T-helper 9 cell (primary cell): ENCODE measurements at places on chromosomes 4 and X.

DNA sequence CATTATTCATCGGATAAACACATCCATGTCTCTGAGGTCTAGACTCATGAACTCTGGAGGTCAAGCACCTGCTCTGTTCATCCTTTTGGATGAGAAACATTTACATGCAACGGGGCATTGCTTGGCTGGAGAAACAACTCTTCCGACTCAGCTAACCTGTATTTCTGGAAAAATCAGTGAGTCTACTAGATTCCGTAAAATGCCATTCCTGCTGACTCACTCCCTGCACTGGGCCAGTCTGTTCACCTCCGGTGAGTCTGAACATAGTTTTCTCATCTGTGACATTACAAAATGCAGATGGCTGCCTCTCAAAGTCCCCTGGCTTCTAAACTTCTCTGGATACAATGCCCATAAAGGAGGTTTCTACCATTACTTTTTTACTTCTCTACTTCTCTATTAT is 185.7 kb upstream of the HS3ST1 start:
- DNase-seq = no peak

DNA sequence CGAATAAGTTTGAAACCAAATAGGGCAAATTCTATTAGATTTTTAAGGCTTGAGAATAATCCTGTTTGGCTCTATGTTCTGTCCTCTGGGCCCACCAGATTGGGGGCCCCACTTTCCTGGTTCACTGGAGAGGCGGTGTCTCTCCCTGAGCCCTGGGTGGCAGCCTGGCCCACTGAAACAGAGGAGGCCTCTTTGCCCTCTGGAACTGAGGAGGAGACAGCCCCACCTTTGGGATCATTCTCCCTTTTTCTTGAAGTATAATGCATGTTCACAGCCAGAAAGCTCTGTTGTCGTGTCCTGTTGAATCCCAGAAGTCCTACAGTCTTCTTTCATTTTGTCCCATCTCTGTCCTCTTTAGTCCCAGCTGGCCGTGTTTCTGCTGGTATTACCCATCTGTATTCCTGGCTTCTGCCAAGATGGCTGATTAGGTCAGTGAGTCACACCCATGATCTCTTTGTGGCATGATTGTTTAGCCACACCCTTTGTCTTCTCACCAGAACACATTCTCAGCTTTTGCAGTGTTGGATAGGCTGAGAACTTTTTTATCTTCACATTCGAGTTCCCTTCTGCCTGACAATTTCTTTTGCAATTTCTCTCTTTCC is 8.1 kb upstream of the TBC1D25 start:
- DNase-seq = no peak

DNA sequence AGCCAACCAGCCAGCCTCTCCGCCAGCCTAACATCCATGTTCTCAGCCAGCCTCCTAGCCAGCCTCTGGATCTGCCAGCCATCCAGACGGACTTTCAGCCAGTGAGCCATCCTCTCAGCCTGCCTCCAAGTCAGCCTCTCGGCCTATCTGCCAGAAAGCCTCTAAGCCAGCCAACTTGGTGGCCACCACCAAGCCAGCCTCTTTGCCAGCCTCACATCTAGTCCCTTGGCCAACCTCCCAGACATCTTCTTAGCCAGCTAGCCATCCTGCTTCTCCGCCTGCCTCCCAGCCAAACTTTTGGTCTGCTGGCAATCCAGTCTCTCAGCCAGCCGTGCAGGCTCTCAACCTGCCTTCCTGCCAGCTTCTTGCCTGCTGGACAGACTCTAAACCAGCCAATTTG is 16.4 kb upstream of the ARAP2 start:
- no peak for DNase-seq

DNA sequence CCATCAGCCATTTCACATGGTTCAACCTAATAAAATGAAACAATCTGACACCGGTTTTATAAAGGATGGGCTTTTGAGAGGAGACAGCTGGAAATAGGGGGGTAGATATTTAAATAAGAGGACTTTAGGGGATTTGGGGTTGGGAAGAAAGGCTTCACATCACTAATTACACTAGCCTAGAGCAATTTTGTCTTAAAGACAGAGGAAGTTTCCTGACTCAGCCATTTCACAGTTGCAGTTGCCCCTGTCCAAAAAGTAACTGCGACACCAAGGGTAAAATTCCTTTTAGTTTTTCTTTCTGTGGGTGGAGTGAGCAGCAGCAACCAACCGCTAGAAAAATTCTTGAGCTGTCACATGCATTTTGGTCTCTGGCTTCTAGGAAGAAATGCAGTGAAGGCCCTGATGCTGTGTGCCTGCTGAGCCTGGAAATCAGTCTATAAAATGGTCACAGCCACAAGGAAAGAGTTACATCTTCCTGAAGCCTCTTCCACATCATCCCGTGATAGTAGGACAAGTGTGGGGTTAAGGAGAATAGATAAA is 233.6 kb downstream of the ZNF674 start:
- no peak for DNase-seq

DNA sequence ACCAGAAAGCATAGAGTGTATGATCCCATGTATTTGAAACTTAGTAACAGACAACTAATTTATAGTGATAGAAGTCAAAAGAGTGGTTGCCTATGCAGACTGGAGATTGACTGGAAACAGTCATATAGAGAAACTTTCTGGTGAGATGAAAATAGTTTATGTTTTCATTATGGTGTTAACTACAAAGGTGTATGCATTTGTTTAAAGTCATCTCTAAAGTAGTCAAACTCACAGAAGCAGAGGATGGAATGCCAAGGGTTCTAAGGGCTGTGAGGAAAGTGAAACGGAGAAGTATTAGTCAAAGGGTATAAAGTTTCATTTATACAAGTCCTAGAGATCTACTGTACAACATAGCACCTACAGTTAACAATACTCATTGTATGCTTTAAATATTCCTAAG is 45.8 kb downstream of the ENOX2 start:
- no peak for DNase-seq

DNA sequence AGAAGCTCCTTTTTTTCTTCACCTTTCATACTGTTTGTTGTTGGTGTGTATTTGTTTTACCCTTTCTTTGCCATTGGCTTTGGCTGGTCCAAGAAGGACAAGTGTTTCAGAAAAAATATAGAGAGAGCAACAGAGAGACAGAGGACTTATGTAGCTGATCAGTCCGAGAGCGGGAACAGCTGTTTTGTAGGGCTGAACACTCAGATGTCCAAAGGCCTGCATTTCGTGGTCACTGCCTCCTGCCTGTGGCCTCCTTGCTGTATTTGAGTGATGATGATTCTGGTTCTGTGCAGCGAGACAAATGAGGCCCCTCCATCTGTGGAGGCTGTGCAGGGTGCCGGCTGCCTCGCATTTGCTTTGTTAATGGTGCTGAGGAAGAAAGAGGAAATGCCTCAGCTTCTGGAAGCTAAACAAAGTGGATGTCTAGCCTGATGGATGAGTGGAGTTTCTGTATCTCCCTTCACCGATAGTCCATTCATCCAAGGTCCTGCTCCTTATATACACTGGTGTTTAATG is 19.8 kb upstream of the STOX2 start:
- DNase-seq = no peak

DNA sequence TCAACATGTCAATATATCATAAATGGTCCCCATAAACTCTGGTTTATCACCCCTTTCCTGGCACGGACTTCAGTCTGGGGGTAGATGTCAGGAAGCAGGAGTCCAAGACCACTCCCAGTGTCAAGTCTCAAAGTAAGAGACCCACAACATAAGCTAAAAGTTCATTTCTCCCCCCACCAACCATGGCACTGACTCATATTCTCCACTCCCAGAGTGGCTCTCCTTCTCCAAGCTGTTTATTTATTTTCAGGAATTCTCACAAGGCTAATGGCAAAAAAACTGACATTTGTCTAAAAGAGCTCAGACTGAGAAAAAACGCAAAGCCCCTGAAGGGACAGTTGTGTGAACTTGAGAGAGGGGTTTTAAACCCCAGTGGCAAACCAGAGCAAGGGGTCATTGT is 217.0 kb downstream of the RAB28 start:
- no peak for DNase-seq

DNA sequence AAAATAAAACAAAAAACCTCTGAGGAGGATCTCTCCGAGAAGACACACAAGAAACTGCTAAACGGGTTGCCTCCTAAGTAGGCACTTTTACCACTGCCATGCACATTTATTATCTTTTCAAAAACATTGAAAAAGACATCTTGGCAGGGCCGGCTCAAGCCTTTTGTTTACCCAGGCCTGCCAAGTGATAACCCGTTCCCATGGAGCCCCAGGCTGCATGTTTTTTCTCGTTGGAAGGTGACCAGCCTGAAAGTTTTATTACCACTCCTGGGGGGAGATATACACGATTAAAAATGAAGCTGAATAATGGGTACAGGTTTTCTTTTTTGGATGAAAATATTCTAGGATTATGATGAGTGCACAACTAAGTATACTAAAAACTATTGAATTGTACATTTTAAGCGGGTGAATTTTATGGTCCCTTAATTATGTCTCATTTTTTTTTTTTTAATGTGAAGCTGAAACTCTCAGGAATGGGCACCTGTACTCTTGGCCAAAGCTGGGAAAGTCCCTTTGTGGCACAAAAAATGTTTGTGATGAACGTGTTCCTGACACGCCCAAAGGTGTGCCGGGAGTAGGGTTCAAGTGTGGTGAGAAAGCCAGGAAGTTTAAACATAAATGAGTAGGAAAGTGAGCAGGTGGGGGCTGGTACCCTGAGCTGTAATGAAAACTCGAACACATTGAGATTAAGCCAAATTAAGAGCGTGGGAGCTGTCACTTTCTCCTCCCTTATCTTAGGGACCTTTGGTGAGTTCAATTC is 1.5 kb upstream of the MAP7D2 start:
- no peak for DNase-seq

DNA sequence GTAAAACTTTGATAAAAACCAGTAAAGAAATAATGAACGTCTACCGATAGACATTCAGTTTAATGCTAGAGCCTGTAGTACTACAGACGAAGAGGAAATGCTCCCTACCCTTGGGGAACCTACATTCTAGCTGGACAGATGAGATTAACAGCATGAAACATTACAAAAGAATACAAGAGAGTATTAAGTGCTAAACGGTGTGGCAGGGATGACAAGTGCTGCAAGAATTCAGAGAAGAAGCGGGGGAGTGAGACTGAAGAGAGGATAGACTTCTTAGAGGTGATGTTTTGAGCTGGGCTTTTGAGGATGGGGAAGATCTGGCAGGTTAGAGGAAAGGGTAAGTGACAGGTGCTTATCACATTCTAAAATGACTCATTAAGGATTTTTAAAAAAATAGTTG is 52.6 kb upstream of the ESX1 start:
- no peak for DNase-seq

GRCh38 chr4:139014371-139015268 is 961 bp upstream of the NOCT start:
- DNase-seq = no peak

DNA sequence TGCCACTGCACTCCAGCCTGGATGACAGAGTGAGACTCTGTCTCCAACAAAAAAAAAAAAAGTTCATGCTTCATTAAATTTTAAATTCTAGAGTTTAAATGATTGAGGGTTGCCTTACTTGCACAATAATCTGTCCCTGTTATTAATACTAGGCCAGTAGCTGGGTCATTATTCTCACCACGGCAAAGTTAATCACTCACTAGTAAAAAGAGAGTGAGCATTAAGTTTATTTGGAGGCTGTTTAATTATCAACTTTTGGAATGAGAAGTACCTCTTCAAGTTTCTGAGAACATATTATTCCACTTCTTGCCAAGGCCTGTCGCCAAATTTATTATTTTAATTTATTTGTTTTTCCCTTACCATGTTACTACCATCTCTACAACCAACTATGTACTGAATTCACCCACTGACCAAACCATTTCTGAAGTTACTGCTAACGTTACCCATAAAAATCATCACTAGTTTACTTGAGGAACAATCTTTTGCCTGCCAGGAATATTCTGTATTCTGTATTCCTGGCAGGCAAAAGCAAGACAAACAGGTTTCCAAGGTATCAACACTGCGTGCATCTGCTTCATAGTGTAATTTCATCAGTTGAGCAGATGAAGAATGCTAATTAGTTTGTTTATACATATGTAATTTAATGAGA is 26.5 kb downstream of the GUCY1A1 start:
- DNase-seq = no peak

GRCh38 chr4:61501812-61502211 is 301.7 kb downstream of the ADGRL3 start:
- DNase-seq = no peak

DNA sequence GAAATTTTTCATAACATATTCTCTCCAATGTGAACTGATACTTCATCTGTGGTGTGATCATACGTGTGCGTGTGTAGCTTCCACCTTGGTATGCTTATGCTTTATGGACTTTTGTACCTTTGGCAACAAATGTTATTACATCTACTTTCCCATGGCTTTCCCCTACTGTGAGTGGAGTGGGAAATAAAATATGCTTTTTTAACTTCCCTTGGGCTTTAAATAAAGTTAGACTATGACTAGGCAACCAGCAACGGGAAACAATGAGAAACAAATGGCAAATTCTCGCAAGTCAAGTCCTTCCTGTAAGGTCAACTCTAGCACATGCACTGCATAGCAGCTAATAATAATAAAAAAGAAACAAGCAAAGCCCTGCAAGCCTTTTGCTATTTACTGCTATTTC is 205.0 kb upstream of the PDE5A start:
- DNase-seq = no peak

DNA sequence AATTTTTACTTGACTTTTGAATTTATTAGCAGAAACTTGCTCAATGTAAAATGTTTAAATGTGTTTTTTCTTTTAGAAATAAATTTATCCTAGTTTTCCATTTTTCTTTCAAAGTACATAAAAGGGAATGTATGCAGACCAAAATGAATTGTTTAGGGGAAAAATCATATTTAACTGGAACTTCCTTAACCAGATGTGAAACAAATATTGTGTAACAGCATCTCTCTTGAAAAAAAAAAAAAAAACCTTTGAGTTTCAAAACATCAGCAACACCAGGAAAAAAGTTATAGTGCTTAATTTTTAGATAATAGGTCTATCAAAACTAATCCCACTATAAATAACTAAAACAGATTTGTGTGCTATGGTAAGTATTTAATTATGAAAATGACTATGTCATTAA is 14.5 kb upstream of the CCNA2 start:
- no peak for DNase-seq

GRCh38 chr4:147616849-147617172 is 386 bp upstream of the TMEM184C start:
- no peak for DNase-seq

DNA sequence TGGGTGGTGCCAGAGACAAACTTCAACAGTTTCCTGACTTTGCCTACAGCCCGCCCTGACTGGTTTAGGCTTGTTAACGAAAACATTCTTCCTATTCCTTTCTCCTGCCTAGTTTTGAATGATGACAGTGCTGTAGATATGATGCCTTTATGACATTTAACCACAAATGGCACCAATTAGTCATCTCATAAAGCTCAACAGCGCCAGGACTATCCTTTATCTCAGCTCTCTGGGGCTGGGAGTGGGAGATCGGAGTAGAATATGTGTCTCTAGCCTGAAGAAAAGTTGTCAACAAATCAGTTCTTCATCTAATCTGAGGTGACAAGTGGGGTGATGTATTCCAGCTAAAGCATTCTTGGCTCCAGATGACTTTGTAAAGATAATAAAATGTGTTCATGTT is 64.6 kb upstream of the SH3RF1 start:
- DNase-seq = no peak
